ENCODE measurements at places on chromosomes 1 and 21. TPM values are rescaled to one million over a fixed set of nuclear protein-coding genes. Genes with fewer than 3 reads are reported as not detected.

- H3K4me3 ChIP-seq = no peak overlapping the region
- no peak for DNase-seq
- H3K4me1 ChIP-seq = no peaks in the 10 kb centered on the region
- peaks cover 82% of the 10 kb centered on the region for H3K27me3 ChIP-seq
These were observed 3.4 kb upstream of the MYBPH start for GRCh38 chr1:203178821-203179666.

DNA sequence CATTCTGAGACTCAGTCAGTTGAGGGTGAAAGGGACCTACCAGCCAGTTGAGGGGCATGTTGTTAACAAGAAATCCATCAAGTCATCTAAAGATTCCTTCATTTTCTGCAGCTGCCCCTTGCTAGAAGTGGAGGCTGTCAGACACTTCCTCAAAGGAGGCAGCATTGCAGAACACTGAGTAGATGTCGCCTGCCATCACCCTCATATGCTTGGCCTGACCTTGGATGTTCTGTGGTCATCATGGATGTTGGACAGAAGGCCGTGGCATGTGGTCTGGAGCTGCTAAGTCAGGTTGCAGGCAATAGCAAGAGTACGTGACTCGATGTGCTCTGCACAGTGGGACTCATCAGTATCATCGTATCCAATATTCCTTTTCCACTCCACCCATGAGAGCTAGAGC, 70.6 kb downstream of the GATAD2B start:
- DNase-seq = no peak
- H3K4me3 ChIP-seq = no peak overlapping the region
- H3K27me3 ChIP-seq = no peaks in the 10 kb centered on the region
- peaks cover 5% of the 10 kb centered on the region for H3K4me1 ChIP-seq
- peaks cover 7% of the 10 kb centered on the region for H3K36me3 ChIP-seq
- no peak overlapping the region for H3K27ac ChIP-seq

- peak overlapping the region; percentile 81 for H3K4me3 ChIP-seq
- peak overlapping the region; percentile 69 for H3K27ac ChIP-seq
- peak; percentile 11 for DNase-seq
- H3K36me3 ChIP-seq = peaks cover 6% of the 10 kb centered on the region
- peaks cover 9% of the 10 kb centered on the region for H3K4me1 ChIP-seq
These were observed 642 bp upstream of the ST3GAL3 start for GRCh38 chr1:43706598-43707189.

OR2T29 gene
- total RNA-seq = not detected

KIF26B gene
- total RNA-seq = 6.6 TPM

DNA sequence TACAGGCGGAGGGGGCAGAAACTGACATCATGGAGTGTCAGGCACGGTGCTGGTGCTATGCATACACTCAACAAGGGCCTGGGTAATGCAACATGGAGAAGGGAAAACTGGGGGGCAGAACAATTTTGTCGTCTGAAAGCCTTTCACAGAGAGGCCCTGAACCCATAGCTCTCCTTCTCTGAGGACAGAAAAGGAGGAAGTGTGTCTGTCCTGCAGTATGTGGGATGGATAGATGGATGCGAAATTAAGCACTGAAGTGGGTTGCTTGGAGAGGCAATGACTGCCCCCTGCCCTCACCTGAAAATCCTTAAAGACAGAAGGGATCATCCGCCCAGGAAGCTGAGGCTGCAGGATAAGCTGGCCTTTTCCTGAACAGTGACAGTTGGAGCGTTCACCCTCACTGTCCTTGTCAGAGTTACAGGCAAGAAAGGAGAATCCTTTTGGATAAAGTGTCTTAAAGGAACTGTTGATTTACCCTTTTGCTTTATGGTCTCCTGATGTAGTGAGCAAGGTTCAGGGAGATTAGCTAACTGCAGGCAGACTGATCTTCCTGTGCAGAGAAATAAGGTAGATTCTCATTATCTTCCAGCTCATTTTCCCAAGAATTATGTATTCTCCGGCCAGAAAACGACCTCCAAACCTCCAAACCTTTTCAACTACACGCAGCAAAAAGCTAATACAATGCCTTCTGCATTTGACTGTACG, 1.6 kb upstream of the FAM20B start:
- no peak overlapping the region for H3K27ac ChIP-seq
- peaks cover 21% of the 10 kb centered on the region for H3K4me1 ChIP-seq
- H3K4me3 ChIP-seq = peak overlapping the region; percentile 1
- DNase-seq = no peak

MTARC2 gene
- total RNA-seq = 14.3 TPM

DNA sequence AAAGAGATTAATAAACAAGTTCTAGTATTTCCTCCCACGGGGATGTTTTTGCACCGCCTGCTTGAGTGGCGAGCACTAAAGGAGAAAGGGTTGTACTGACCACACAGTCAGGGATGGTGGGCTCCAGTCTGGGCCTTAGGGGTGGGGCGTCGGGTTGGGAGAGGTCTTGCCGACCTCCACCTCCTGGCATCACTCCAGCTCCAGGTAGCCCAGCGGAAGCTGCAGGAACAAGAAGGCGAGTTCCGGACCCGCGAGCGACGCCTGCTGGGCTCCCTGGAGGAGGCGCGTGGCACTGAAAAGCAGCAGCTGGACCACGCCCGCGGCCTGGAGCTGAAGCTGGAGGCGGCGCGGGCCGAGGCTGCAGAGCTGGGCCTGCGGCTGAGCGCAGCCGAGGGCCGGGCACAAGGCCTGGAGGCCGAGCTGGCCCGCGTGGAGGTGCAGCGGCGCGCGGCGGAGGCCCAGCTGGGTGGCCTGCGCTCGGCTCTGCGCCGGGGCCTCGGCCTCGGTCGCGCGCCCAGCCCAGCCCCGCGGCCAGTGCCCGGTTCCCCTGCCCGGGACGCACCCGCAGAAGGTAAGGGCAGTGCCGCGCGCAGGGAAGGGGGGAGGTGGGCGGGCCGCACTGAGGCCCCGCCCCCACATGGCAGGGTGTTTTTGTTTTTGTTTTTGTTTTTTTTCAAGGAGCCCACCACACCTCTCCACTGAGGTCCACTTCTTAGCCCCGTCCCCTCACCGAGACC, 19.7 kb downstream of the MFAP2 start:
- H3K4me3 ChIP-seq = peak overlapping the region; percentile 56
- H3K4me1 ChIP-seq = peaks cover 3% of the 10 kb centered on the region
- peak overlapping the region; percentile 54 for H3K27ac ChIP-seq
- H3K27me3 ChIP-seq = no peaks in the 10 kb centered on the region
- peak; percentile 90 for DNase-seq

Data from progenitor cell of endocrine pancreas (in vitro differentiated cells).